Retinal pigment epithelial cell (primary cell): ENCODE measurements at places on chromosomes 6 and 20.

- no peak for DNase-seq
Observed at GRCh38 chr6:41548841-41549642, 2.9 kb downstream of the FOXP4 start.

- DNase-seq = peak; percentile 6
Observed at GRCh38 chr20:48635791-48636267, 192.0 kb downstream of the PREX1 start.

DNA sequence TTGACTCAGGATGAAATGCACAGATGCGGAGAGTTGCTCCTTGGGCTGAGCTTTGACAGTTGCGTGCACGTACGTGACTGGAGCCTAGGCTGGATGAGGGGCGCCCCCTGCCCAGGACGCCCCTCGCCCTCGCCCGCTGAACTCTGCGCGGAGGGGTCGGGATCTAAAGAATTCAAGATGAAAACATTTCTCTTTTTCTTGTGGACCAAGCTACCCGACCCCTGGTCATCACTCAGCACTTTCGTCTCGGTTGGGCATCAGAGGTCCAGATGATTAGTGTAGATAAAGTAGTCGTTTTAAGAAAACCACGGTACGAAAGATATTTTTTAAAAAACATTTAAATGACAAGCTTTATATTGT lies 700 bp downstream of the DTD1 start:
- no peak for DNase-seq

GRCh38 chr6:17865798-17866725 lies 121.4 kb downstream of the KIF13A start:
- peak; percentile 81 for DNase-seq

DNA sequence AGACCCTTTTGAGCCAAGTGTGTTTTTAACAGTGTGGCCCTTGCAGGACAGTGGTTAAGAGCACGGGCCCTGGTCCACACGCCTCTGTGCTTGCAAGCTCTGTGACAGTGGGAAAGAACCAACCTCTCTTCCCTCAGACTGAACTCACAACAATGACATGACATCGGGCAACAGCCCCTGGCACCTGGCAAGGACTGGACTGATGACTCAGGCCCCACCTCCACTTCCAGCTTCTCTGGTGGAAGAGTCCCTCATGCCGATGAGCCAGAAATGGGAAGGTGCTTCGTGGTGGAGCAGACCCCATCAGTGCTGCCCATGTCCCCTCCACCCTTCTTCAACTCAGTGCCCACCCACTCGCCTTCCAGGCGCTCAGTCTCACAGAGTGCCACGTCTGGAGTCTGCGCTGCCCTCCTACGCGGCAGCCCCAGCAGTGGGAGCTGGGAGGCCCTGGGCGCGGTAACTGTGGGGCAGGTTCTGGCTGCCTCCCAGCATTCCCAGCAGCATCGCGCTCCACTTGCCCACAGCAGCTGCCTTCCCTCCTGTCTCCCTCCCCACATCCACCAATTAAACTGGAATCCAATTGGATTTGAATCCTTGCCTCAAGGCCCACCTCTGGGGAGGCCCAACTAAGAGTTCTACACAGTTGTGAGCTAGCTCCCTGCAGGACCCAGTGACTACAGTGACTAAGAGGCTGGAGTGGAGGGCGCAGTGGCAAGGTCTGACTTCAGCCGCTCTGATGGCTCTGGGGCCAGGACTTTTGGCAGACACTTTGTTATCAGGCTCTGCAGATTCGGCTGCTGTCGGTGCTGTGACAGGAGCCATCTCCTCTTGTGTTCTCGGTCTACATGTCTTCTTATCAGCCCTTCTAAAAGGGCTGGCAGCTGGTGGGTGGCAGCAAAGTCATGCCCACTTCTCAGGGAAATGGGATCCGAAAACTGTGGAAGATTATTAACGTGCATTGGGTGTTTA lies 156.8 kb upstream of the MLN start:
- DNase-seq = no peak

DNA sequence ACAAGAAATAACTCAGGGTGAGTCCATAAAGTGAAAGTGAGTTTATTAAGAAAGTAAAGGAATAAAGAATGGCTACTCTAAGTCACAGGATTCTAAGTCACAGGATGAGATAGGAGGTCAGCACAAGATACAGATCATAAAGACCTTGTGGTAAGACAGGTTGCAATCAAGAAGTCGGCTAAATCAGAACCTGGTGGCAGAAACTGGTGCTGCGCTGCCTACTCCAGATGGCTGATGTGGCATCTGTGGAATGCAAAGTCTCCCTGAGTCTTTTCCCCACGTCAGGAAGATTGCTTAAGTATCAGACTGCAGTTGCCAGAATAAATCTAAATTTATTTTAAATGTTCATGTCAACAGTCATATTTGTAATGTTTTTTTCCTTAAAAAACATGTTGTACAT lies 10.7 kb upstream of the KCNK15 start:
- peak; percentile 60 for DNase-seq

DNA sequence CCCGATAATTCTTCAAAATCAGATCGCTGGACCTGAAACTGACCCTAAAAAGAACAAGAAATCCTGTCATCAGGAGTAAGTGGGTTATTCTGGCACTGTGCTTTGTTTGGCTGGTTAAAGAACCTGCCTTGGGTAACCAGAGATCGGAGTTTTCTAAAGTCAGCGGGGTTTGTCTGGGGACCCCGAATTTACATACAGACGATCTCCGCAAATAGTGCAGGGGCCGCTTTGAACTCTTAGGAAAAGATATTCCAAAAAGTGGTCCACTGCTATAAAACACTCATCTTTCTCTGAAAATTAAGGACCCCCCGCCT lies 33.0 kb upstream of the BTN3A2 start:
- DNase-seq = no peak

- no peak for DNase-seq
Observed at GRCh38 chr6:30075790-30076732, 492 bp upstream of the RNF39 start.
